ENCODE measurements at places on chromosomes 7 and 10. TPM values are rescaled to one million over a fixed set of nuclear protein-coding genes. Genes with fewer than 3 reads are reported as not detected.

Gene CLDN4
- polyA plus RNA-seq = 68.4 TPM

Gene ADCY1
- polyA plus RNA-seq = 3.5 TPM

Gene ZNF518A
- 41.1 TPM for polyA plus RNA-seq

Gene AGK
- 37.2 TPM for polyA plus RNA-seq

Gene ATG9B
- 1.2 TPM for polyA plus RNA-seq

Gene WNT8B
- 0.89 TPM for polyA plus RNA-seq

Gene GJC3
- polyA plus RNA-seq = 0.87 TPM

Gene METTL27
- 6.9 TPM for polyA plus RNA-seq

Gene STEAP4
- polyA plus RNA-seq = 3.3 TPM

Gene MRPS33
- polyA plus RNA-seq = 89.9 TPM

Gene C1QL3
- 1.2 TPM for polyA plus RNA-seq

Gene FZD1
- 56.8 TPM for polyA plus RNA-seq

Gene HMX2
- not detected for polyA plus RNA-seq

Gene PAOX
- 4.3 TPM for polyA plus RNA-seq

Gene PNLIPRP3
- polyA plus RNA-seq = not detected

Gene CLEC2L
- 1.1 TPM for polyA plus RNA-seq

Gene PLEKHA1
- polyA plus RNA-seq = 98.5 TPM

Gene GPER1
- polyA plus RNA-seq = 5.6 TPM

Gene CPSF4
- 30.0 TPM for polyA plus RNA-seq

Gene SPDYE2B
- polyA plus RNA-seq = 1.6 TPM

Gene ATOH7
- polyA plus RNA-seq = 1.2 TPM

Gene CDNF
- 2.9 TPM for polyA plus RNA-seq

Gene C10orf95
- polyA plus RNA-seq = not detected

Gene ZCWPW1
- 8.1 TPM for polyA plus RNA-seq

Gene LRRC17
- 181 TPM for polyA plus RNA-seq

Gene FAM24B
- polyA plus RNA-seq = 7.2 TPM

Gene PDGFA
- polyA plus RNA-seq = 18.3 TPM

Gene SORCS1
- polyA plus RNA-seq = 9.2 TPM

Gene NOBOX
- not detected for polyA plus RNA-seq

Gene SFRP5
- 0.11 TPM for polyA plus RNA-seq

Gene FZD8
- 13.1 TPM for polyA plus RNA-seq

Gene NPY4R2
- polyA plus RNA-seq = not detected

Gene GBX1
- not detected for polyA plus RNA-seq

Gene BAMBI
- 9.5 TPM for polyA plus RNA-seq

Gene HOXA1
- polyA plus RNA-seq = 2.7 TPM

Gene FAM25G
- not detected for polyA plus RNA-seq

Gene ST7
- 28.5 TPM for polyA plus RNA-seq

Gene SLC26A4
- polyA plus RNA-seq = 0.53 TPM

Gene PIP
- polyA plus RNA-seq = not detected

Gene CPA2
- 0.63 TPM for polyA plus RNA-seq

Gene CHCHD2
- polyA plus RNA-seq = 201 TPM

Gene DGKI
- polyA plus RNA-seq = 1.7 TPM

Gene ATRNL1
- polyA plus RNA-seq = 38.8 TPM

Gene PPP1R17
- polyA plus RNA-seq = not detected

Gene FEZF1
- polyA plus RNA-seq = not detected

Gene WDR86
- polyA plus RNA-seq = 48.1 TPM

Gene PALD1
- 9.2 TPM for polyA plus RNA-seq

Gene PRPS1L1
- not detected for polyA plus RNA-seq

Gene TFPI2
- 18.0 TPM for polyA plus RNA-seq

All from left renal pelvis (tissue), 4 donors.